ENCODE measurements at places on chromosomes 11 and 22.
A peak's percentile ranks its signal among the peaks of the same experiment; 100 is the strongest.

DNA sequence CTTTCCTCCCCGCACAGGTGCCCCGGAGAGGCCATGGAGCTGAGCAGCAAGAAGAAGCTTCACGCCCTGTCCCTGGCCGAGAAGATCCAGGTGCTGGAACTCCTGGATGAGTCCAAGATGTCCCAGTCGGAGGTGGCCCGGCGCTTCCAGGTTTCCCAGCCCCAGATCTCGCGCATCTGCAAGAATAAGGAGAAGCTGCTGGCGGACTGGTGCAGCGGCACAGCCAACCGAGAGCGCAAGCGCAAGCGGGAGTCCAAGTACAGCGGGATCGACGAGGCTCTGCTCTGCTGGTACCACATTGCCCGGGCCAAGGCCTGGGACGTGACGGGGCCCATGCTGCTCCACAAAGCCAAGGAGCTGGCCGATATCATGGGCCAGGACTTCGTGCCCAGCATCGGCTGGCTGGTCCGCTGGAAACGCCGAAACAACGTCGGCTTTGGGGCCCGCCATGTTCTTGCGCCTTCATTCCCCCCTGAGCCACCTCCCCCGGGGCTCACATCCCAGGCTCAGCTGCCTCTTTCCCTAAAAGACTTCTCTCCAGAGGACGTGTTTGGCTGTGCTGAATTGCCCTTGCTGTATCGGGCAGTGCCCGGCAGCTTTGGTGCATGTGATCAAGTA, 1.3 kb downstream of the TIGD3 start:
- DNase-seq, result peak; percentile 42

GRCh38 chr11:38900211-38900610, 2302.2 kb upstream of the RAG2 start:
- DNase-seq, result no peak

GRCh38 chr11:3339340-3339624, 39.7 kb downstream of the ZNF195 start:
- DNase-seq, result no peak

DNA sequence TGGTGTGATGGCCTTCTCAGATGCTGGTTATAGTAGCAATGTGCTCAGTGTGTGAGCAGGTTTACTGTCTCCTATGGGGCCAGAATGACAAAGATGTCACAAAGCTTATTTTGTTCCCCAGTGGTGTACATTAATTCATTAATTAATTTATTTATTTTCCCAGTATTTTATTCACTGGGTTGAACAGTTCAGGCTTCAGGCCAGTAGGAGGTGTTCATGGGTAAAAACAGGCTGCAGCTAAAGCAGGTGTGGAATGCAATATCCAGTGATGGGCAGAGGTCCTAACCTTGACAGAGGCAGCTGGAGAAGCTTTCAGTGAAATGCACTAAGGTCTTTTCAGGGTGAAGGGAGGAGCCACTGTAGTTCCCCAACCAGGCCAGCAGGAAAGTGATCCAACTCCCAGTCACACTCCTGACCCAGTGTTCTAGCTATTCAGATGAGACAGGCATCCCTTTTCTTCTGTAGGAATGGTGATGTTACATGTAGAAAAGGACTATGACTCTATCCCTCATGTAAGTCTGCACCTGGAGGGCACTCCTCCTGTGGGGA, 7.8 kb upstream of the FANCF start:
- DNase-seq, result no peak

DNA sequence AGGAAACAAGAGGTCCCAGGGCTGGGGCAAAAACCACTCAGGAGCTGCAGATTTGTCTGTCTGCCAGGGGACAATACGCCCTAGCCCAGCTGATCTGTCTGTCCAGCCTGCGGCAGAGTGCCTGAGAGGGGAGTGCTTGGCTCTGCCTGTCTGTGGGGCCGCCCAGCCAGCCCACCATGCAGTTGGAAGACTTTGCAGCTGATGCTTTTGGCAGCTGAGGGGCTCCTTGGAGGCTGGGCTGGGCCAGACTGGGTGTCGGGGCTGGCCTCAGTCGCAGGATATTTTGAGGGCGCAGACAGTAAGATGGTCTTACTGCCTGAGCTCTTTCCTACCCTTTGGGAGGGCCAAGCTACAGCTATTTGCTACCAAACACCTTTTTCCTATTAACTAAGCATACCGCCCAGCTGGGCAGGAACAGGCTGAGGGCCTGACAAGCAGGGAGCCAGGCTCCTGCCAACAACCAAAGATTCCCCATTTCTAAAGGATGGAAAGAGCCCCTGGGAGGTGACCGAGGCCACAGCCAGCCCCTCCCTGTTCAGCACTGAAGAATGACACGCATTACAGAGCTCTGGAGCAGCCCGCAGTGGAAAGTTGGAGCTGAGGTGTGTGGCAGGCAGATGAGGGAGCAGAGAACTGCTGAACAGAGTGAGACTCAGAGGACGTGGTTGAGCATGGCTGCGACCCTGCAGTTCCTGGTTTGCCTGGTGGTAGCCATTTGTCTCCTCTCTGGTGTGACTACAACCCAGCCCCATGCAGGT, at the start of gene FAM180B:
TSS of gene FAM180B (plus strand) at position 581 of the 758 bp plus-strand sequence. CDS start at position 672, 91 bp downstream.
- no peak for DNase-seq

DNA sequence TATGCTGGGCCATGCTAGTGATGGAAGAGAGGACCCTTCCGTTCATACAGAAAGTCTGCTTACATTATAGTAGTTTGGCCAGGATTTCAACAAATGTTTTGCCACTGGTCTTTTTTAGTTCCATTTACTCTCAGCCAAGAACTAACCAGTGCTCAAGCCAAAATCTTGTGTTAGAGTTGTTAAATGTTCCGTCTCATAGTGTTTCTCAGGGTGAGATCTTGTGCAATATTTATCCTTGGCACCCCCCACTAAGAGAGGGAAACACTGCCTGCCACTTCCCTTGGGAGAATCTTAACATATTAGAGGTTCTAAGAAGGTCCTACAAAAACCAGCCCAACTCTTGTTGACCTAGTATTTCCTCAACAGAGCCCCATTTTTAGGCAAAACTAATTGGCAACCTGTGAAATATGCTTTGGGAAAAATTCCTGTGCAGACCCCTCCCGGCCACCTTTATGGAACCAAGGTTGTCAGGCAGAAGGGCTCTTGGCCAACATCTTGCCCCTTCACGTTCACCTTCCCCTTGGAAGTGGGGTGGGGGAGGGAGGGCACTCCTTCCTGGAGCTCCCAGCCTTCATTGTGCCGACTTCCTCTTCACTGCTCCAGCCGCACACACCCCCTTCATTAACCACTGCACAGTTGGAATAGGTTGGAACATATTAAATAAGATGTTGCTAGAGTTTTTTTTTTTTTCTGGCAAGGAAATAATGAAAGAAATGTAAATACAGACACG, 173.2 kb upstream of the SORL1-AS1 start:
- DNase-seq, result no peak

DNA sequence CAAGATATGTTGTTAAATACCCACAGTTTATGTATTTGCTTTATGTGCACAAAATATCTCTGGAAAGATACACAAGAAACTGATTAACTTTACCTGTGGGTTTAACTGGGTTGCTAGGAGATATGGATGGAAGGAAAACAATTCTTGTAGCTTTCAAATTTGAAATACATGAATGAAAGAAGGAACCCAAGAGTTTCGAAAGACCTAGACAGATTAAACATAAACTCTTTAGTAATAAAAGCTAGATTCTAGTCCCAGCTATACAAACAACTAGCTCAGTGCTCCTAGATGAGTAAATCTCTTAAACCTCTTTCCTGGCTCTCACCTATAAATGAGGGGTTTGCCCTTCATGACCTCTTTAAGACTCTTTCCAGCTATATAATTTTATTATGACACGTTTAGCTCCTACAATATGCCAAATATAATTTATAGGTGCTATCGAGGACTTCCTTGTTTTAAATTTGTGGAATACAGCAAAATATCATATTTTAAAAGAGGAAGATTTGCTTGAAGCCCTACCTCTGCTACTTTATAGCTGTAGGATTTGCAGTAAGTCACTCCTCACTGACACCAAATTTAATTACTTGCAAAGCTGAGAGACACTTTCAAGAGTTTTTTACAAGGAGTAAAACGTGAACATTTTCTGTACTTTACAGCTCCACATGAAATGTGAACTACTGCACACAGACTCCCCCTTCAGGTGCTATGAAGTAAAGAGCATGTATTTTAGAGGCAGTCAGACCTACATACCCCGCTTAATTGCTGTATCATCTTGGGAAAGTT, 50.7 kb downstream of the RRAS2 start:
- DNase-seq, result no peak

DNA sequence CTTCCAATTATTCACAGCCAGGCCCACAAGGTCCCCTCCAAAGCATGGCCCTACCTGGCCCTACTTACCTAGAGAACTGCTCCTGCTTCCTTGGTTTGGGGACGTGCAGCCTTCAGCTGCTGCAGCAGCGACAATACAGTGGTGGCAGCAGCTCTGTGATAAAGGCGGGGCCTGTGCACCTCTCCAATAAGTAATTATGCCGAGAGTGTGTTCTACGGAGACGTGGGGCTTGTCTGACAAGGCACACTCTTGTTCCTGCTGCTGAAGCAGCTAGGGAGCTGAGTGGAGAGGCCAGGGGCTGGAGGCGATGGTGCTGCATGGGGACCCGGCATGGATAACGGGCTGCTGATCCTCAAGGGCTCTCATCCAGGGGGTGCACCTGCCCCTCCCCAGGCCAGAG, 98.0 kb upstream of the THY1 start:
- DNase-seq, result no peak

DNA sequence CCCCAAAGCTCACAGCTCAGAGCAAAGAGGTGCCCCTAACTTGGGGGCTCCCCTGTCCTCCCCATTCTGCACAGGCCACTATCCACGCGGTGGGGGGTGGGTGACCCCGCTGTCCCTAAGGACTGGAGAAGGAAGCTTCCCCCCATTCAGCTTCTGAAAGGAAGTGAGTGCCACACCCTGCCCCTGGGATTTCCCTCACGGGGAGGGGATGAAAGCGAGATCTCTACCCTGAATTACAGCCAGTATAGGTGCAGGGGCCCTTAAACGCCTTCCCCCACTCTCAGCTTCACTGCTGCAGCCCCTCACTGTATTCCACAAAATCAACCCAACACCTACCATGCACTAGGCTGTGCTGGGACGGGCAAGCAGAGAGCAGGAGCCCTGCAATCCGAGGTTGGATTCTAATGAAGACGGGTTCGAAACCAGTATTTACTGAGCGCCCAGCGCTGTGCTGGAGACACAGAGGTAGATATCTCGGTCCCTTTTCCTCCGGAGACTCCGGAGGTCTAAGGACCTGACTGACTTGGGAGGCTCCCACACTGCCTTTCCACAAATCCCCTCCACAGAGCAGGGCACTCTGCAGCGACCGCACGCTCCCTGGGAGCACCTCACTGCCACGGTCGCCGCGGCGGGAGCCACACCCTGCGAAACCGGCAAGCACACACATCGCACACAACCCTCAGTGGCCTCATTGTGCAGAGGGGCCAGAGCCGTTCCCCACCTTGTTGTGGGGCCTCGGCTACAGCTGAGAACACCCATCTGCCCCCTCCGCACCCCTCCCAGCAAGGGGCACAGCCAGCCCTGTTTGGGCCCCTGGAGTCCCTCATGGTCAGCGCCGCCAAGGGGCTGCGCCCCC, 1.8 kb downstream of the AHNAK start:
- DNase-seq, result no peak

- no peak for DNase-seq
Observed at GRCh38 chr11:46359953-46360352, 12.7 kb downstream of the DGKZ start.

GRCh38 chr11:114949614-114950351, 271.5 kb downstream of the NXPE2 start:
- no peak for DNase-seq

- DNase-seq, result no peak
Observed at GRCh38 chr11:67698247-67698646, 23.8 kb upstream of the ALDH3B2 start.

GRCh38 chr11:36251823-36252222, 37.4 kb downstream of the COMMD9 start:
- no peak for DNase-seq

DNA sequence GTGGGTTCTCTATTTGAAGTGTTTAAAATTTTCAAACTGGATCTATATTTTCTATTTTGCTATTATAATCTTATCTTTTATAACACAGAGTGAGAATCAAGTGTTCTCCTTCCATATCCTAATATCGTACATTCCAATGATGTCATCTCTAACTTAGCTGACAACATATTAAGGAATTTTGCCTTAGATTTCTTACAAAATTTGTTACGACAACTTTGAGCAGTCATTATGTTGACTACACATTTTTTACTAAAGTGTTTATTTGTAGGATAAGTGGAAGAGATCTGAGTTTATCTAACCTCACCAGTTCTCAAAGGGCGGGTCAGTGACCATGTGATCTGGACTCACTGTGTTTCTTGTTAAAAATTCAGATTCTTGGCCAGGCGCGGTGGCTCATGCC, 12.7 kb downstream of the BTG4 start:
- DNase-seq, result no peak

DNA sequence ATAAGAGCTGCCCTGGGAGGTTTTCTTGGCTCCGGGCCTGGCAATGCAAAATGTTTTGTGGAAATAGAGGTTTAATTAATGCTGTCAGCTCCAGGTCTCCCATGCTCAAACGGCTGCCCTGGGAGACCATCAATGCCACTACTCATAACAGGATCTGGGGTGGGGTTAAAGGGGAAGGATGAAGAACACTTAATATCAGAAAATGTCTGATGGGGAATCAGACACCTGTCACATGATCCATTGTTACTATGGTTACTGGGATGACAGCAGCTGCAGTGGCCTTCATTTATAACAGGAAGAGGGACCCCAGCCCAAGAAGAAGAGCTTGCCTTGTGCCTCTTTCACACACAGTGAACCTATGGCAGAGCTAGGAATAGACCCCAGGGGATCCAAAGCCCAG, 2.2 kb upstream of the SYT13 start:
- no peak for DNase-seq
